ENCODE measurements at places on chromosomes 11 and 22. TPM values are rescaled to one million over a fixed set of nuclear protein-coding genes. Genes with fewer than 3 reads are reported as not detected.
A peak's percentile ranks its signal among the peaks of the same experiment; 100 is the strongest.

DNA sequence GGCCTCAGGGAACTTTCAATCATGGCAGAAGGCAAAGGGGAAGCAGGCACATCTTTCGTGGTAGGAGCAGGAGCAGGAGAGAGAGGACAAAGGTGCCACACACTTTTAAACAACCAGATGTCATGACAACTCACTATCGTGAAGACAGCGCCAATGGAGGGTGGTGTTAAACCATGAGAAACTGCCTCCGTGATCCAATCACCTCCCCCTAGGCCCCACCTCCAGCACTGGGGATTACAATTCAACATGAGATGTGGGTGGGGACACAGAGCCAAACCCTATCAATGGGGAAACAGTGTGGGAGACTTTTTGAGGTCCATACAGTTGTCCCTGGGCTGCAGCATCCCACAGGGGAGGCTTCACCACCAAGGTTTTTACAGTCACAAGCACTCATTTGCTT, 41.9 kb upstream of the CFAP300 start:
- no peak for DNase-seq

The MYBPC3 gene
- not detected for total RNA-seq

DNA sequence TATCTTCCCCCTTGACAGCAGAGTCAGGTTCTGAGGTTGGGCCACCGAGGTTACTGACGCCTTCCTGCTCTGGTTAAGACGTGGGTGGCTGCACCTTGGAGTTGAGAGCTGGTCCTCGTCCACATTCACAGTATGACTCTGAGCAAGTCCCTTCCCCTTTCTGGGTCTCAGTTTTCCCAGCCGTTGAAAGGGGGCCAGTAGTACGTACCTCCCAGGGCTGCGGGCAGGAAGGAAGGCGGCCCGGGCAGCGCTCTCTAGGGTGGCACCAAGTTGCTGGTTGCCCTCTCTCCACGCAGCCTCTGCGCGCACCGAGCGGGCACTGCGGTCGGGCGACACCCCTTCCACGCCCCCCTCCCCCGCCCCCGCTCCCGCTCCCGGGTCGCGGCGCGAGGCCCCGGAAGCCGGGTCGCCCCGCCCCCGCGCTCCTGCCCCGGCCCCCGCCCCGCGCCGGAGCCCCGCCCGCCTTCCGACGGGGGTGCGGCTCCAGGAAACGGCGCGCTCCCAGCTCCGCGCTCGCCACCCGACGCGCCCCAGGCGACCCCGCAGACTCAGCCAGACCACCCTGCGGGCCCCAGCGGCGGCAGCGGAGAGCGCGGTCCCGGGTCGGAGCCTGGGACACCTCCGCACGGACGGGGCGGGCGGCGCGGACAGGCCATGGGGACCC, at the start of gene EHBP1L1:
EHBP1L1 (plus strand) TSS at position 486 of the 664 bp plus-strand sequence. CDS start 250 bp downstream, outside the sequence.
- DNase-seq, result peak; percentile 53

DNA sequence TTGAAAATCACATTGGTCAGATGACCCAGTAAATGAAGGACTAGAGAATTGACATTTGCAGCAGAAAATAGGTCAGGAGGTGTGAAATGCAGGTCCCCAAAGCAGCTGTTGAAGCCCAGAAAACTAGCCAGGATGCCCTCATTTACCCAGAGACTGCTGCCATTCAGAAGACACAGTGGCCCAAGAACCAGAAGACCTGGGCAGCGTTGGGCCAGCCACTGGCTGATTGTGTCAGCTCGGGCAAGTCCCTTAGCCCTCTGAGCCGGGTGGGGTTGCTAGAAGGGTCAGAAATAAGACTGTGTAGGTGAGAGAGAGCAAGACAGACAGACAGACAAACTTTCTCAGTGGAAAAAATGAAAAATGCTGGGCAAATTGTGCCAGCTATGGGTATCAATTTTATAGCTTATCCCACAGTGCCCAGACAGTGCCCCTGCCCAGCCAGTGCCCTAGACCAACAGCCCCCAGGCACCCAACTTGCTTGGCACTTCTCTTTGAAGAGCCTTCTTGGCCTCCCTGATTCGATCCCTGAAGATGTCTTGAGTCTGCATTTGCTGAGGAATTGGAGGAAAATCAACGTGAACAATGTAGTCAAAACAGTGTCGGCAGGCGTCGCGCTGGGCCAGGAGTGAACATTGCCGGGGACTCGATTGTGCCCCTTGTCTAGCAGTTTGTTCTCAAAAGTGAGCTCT, 198.3 kb downstream of the MN1 start:
- no peak for DNase-seq

The RFPL3 gene
- total RNA-seq, result not detected

DNA sequence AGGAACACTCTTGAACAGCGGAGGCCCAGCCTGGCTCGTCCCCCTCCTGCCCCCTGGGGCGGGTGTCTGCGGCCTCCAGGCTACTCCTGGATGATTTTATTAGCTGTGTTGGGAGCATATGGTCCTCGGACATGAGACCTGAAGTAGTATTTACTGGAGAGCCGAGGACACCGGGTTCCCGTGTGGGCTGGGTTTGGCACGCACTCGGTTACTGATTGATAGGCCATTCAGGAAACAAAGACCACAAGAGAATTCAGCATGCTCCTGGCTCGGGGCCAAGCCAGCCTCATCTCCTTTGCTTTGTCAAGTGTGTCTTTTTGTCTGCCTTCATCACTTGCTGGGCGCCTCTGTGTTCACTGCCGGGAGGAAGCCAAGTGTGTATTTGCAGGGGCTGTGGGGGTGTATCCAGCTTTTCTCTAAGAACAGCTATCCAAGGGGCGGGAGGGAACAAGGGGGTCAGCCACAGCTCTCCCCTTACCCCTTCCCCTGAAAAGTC, 9.7 kb downstream of the FXYD2 start:
- no peak for DNase-seq

GRCh38 chr22:44702479-44703198, 635 bp downstream of the PRR5 start:
- DNase-seq, result peak; percentile 84

The CRYAB gene
- total RNA-seq, result 11.0 TPM

DNA sequence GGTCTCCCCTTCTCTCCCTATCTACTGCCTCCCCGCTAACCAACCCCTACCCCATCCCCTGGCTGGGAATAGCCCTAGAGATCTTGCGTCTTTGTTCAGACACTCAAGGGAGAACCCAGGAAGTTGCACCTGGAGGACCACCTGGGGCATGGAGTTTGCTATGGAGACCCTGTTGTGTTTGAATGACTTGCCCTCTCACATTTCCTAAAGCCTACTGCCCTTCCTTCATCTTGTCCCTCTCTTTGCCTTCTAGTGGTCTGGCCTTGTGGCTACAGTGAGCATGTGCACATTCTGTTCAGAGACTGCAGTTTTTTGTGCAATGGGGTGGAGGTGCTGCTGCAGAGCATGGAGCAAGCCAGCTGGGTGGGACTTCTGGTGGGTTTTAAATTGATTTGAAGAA, 42.5 kb downstream of the ZNRF3 start:
- DNase-seq, result no peak

The TSSK2 gene
- total RNA-seq, result not detected

The OR52R1 gene
- total RNA-seq, result not detected

DNA sequence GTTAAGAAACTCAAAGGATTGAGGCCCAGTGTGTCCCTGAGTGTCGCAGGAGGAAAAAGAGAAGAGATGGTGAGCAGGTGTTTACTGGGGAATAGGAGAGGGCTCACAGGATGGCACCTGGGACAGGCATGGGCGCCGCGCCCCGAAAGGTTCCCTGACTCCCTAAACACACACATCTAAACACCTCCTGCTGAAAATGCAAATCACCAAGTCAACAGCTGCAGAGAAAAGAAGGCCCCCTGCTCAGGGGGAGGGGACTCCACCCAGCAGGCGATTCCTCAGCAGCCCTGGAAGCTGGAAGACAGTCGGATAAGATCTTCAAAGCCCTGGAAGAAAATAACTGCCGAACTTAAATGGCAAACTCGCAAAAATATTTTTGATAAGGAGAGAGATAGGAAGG, 377.2 kb downstream of the BRD1 start:
- DNase-seq, result no peak

DNA sequence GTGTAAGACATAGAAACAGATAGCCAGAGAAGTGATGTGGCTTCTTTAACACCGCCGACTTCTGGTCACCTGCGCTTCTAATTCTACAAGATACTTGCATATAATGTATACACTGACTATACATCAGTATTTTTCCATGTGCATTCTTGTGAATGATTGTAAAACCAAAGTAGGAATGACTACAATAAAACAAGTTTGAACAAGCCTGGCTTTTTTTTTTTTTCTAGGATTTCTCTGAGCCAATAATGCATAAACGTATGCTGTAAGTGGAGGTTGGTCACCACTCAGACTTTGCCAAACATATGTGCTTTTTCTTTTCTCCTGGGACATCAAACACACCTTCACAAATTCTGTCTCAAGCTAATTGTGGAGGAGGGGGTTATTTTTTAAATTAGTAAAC, 237.8 kb upstream of the KIRREL3 start:
- no peak for DNase-seq

- no peak for DNase-seq
Measured at GRCh38 chr22:45974498-45974897, 2.5 kb downstream of the WNT7B start.

- DNase-seq, result no peak
Measured at GRCh38 chr22:28894334-28894733, 11.0 kb downstream of the ZNRF3 start.
